Stimulated activated CD4-positive, alpha-beta T cell treated with anti-CD3 and anti-CD28 coated beads, TNF-alpha, amount 100 ng/mL, for 4 hours (primary cell): ENCODE measurements at places on chromosomes 5 and 9.

DNA sequence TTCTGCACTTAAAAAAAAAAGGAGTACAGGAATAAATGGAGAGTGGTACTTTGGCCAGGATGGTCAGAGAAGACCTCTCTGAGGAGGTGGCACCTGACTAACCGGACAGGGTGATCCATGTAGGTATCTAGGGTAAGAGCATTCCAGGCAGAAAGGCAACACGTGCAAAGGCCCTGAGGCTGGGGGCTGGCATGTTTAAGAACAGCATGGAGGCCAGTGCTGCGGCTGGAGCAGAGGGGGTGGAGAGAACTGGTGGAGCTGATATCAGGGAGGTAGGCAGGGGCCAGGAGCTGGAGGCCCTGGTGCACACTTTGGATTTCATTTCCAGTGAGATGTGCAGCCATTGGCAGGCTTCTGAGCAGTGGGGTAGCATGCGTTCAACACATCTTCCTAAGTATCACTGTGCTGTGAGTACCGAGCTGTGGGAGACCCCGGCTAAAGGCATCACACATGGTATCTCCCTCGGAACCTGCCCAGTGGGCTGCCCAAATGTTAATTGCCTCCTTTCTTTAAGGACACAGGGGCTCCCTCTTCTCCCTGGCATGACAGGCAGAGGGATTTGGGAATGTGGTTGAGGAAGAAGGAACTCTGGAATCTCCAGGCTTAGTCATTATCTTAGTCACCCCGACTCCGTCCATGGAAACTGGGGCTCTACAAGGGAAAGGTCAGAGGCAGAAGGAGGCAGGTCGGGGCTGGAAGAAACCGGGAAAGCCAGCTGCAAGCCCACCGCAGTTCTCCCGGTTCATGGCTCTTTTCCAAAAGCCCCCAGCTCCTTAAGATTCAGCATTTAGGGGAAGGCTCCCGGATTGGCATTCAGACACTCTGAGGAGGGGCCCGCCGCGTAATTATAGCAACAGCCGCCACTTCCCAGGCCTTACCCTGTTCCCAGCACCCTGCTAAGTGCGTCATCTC is 18.6 kb downstream of the SLC6A7 start:
- DNase-seq, result no peak

DNA sequence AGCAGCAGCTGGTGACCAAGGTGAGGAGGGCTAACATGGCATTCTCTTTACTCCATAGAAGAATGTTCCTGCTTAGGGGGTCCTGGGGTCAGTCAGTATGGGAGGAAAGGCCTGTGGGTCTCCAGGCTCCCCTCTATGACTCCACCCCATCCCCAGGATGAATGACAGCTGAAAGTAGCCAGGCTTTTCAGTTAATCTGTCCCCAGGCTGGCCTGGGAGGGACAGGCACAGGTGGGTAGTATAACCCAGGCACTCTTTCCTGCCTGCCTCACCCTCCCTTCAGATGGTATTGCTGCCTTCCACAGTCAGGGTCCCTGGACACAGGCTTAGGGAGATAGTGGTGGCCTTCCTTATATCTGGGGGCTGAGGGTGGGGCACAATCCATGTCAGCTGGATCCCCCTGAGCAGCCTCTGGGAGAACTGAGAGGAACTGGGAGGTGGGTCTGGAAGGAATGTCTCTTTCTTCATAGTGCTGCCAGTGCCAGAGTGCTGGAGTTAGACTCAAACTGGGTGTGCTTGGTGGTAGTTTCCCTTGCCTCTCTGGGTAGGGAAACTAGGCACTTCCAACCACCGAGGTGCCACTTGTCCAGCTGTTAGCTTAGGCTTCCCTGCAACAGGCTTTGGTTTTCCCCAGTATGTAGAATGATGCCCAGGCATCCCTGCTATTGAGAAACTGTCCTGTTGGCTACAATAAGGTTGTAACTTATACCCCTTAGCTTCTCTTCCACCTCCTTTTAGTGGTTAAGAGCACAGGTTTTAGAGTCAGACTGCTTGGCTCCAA is 27.8 kb downstream of the LARP1 start:
- no peak for DNase-seq

DNA sequence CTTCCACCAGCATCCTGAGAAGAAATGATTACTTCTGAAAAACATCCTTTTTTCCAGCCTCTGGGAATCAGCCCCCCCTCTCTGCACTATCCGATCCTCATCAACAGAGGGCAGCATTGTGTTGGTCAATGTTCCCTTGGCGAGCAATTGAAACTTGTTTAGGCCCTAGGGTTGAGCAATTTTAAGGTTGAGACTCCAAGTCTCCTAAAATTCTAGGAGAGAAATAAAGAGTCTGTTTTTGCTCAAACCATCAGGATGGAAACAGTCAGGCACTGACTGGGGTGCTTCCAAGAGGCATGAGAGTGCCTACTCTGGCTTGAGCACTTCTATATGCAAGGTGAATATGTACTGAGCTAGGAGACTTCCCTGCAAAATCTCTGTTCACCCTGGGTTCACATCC is 12.4 kb upstream of the CYFIP2 start:
- no peak for DNase-seq

GRCh38 chr9:134560206-134560605 is 81.4 kb upstream of the COL5A1 start:
- no peak for DNase-seq

DNA sequence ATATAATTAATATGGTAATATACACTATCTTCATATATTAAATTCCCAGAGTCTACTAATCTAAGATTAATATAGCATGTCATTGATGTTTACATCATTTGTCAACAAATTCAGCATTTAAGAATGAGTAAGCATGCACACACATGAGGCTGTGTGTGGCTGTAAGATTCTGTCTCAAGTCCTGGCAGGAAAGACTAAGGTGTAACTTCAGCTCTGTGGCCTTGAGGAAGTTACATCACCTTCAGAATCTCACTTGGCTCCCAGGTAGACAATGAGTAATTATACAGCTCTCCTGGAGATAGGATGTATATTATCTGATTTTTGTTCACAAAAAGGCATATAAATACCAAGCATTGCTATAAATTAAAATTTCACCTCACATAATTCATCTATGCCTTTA is 119.4 kb upstream of the IQGAP2 start:
- DNase-seq, result no peak

- DNase-seq, result peak; percentile 18
Measured at GRCh38 chr9:94681508-94681907, 42.2 kb upstream of the FBP1 start.

DNA sequence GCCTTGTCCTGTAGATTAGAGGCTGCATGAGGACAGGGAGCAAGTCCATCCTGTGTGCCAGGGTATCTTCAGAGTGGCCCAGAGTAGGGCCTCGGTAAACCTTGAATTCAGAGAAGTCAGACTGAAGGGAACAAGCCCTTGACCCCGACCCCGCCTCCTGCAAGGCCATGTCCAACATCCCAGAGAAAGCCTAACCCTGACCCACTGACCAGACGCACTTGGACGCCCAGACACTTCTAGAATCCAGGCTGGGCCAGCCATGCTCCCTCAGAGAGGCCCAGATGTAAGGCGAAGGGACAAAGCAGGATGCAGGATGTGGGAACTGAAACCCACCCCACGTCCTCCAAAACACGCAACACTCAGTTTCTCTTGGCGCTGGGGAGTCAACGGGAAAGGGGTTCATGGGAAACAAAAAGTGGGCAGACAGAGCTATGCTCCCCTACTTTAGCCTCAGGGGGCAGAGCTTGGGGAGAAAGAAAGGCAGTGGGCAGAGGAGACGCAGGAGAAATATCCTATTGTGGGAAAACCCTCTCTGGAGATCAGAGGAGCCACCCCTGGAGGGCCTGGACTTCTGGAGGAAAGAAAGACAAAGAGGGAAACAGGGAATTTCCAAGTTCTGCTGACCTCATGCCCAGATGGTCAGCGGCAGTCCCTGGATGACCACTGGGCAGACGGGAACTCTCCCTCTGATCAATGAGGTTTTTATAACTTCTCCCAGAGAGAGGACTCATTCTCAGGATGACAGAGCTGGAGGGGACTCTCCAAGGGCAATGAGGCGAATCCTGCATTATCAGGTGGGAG is 13.0 kb downstream of the TNIP1 start:
- no peak for DNase-seq

DNA sequence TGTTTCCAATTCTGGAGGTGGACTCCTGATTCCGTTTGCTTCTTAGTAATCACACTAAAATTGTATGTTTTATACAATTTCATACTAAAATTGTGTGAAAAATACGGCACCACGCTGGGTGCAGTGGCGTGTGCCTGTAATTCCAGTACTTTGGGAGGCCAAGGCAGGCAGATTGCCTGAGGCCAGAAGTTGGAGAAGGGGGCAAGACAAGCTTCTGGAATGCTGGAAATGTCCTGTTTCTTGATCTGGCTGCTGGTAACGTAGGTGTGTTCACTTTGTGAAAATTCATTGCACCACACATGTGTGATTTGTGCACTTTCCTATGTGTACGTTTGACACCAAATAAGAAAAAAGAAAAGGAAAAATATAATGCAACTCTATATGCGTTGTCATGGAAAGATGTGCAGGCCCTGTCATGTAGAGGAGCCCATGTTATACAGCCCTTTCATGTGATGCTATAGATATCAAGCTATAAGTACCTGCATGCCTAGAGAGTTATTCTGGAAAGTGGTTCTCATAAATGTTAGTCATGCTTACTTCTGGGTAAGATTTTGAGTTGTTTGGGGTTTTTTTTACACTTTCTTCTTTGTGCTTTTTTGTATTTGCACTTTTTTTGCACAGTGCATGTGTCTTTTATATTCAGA is 119.9 kb downstream of the TMEM174 start:
- DNase-seq, result no peak

- no peak for DNase-seq
Measured at GRCh38 chr9:1538301-1538700, 476.8 kb upstream of the SMARCA2 start.

- no peak for DNase-seq
Measured at GRCh38 chr9:23725279-23725946, 100.6 kb downstream of the ELAVL2 start.

GRCh38 chr5:171418982-171419687 is at the start of gene FGF18:
FGF18 (plus strand) TSS chr5:171419647; CDS start chr5:171420200, 553 bp downstream.
- no peak for DNase-seq

DNA sequence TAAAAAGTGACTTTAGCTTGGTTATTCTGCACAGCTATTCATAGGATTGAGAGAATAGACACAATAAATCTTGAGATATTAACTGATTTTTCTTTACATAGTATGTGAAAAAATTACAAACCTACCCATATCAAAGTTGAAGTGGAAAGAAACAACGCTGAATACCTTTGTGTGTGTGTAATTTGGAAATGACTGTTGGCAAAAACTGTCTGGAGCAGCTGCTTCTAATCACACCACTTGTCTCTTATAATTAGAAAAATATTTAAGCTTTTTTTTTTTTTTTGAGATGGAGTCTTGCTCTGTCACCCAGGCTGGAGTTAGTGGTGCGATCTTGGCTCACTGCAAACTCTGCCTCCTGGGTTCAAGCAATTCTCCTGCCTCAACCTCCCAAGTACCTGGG is 110.8 kb upstream of the POC5 start:
- DNase-seq, result no peak

GRCh38 chr5:126651013-126651577 is 50.3 kb downstream of the PHAX start:
- no peak for DNase-seq

- DNase-seq, result no peak
Measured at GRCh38 chr9:99058964-99059921, 45.7 kb upstream of the TGFBR1 start.

DNA sequence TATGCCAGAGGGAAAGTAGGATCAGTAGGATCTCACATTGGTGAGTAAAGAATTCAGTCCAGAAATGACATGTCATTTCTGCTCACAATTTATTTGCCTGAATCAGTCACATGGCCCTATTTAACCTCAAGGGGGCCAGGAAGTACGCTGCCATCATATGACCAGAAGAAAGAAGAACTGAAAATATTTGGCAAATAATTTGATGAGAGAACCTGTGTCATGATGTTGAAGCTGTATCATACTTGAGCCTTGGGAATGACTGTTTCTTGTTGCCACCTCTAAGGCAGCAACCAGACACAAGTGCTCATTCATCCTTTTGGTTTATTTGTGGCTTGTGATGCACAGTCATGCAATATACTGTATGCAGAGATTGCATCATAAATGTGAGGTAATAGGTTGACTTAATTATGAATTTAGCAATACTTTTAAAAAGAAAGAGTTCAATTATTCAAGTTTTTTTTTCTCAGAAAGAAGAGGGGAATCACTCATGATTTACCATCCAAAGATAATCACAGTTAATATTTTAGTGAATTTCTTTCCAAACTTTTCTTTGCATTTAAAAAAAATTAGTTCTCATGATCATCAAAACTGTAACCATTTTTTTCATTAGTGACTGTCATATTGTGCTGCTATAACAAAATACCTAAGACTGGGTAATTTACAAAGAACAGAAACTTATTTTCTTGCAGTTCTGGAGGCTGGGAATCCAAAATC is 8.2 kb upstream of the ZFYVE16 start:
- no peak for DNase-seq

- peak; percentile 2 for DNase-seq
Measured at GRCh38 chr5:18465833-18466681, 831.8 kb downstream of the TAF11L14 start.

- DNase-seq, result no peak
Measured at GRCh38 chr9:127184641-127185040, 62.2 kb upstream of the ANGPTL2 start.

- no peak for DNase-seq
Measured at GRCh38 chr5:131977212-131977604, 31.7 kb upstream of the MEIKIN start.

- no peak for DNase-seq
Measured at GRCh38 chr5:116763987-116764866, 189.6 kb upstream of the SEMA6A start.

- no peak for DNase-seq
Measured at GRCh38 chr9:109452761-109453160, 45.3 kb downstream of the PTPN3 start.

DNA sequence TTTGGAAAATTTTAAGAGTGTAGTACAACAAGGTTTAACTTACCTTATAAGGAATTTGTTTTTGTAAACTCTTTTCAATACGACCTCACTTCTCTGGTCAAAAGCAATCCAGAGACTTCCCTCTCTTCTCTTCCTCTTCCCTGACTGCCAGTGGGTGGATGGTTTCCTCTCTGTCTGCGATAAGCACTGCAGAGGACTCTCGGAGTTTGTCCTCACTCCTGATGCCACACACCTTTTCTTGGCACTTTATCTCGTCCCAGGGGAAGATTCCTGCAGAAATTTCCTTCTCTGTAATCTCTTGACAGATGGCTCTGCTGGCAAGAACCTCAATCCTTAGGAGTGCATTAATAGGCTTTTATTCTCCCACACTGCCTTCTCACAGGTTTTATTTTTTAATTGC is 641.6 kb downstream of the NR2F1-AS1 start:
- no peak for DNase-seq

DNA sequence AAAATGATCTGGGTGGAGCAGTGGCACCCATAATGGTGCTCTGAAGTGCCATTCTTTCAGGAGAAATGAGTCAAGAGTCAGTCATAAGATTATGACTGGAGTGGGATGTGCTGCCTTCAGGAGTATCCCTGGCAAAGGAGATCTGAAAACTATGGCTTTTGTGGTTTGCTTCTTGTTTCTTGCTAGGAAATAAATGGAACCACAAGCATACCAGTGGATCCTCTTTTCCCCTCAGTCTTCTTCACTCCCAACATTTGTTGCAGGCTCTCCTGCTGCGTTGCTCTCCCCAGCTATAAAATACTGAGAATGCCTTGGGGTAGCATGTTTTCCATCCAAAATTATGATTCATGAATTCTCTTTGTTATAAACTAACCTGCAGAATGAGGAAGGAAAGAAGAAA is 199.1 kb downstream of the NNT start:
- no peak for DNase-seq

GRCh38 chr9:18629136-18629535 is 155.2 kb downstream of the ADAMTSL1 start:
- DNase-seq, result no peak
